ENCODE measurements at places on chromosomes 16 and 17. TPM values are rescaled to one million over a fixed set of nuclear protein-coding genes. Genes with fewer than 3 reads are reported as not detected.

DNA sequence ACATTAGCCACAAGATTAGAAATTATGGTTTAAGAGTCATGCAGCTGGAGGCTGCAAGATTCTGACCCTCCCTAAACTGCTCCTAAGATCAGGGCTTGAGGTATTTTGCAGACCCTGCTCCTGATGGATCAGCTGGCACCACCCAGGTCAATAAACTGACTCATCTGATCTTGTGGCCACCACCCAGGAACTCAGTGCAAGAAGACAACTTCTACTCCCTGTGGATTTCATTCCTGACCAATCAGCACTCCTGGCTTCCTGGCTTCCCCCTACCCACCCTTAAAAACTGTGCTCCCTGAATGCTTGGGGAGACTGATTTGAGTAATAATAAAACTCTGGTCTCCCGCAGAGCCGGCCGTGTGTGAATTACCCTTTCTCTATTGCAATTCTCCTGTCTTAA is 25.0 kb upstream of the MILR1 start:
- DNase-seq: no peak

- peak; percentile 80 for DNase-seq
Observed at GRCh38 chr16:73196670-73197069, 148.7 kb upstream of the ZFHX3 start.

The ABCC6 gene
- 0.44 TPM for total RNA-seq

The SEZ6L2 gene
- total RNA-seq: 0.44 TPM

GRCh38 chr16:50411034-50411433 is 42.2 kb upstream of the BRD7 start:
- DNase-seq: no peak

The XYLT1 gene
- total RNA-seq: 0.20 TPM

DNA sequence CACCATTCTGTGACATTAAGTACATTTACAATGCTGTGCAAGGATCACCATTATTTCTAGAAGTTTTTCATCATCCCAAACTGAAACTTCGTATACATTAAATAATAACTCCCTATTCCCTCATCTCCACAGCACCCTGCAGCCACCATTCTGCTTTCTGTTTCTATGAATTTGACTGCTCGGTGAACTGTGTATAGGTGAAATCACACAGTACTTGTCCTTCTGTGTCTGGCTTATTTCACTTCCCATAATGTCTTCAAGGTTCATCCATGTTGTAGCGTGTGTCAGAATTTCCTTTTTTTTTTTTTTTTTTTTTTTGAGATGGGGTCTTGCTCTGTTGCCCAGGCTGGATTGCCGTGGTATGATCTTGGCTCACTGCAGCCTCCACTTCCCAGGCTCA is 20.4 kb downstream of the RAP1GAP2 start:
- no peak for DNase-seq

GRCh38 chr16:79064256-79064972 is 536.1 kb downstream of the MAF start:
- DNase-seq: no peak

GRCh38 chr17:51005768-51006167 is 114.9 kb downstream of the SPAG9 start:
- peak; percentile 17 for DNase-seq

DNA sequence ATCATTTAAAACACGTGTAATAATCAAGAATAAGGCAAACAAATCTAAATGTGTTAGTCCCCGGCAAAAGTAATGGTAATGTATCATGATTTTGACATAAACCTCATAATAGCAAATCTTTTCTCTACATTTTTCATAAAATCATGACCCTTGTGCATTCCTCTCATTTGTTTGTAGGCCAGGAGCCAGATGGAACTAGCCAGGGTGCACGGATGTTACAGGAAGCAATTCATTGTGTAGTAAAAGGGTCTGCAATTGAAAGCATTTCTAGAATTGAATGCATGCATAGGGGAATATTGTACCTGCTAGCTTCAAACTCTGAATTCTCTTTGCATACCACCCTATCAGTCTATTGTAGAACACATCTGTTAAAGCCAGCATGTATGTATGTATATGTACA is 66.6 kb downstream of the CNTNAP4 start:
- DNase-seq: no peak

DNA sequence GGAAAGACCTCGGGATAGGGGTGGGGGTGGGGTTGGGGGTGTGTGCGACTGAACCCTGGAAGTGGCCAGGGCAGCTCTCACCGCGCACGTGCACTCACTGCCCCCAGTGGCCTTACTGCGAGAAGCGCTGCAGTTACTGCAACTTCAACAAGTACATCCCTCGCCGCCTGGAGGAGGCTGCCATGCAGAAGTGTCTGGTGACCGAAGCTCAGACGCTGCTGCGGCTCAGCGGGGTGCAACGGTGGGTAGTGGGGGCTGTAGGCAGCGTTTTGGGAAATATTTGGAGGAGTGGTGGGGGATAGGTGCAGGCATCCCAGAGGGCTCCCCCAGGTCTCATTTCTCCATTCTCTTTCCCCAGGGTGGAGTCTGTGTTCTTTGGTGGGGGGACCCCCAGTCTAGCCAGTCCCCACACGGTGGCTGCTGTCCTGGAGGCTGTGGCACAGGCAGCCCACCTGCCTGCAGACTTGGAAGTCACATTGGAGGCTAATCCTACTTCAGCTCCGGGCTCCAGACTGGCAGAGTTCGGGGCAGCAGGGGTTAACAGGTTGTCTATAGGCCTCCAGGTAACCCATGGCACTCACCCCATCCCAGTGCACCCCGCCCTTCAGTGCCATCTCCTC is 972 bp downstream of the RSAD1 start:
- DNase-seq: peak; percentile 85

The MLYCD gene
- 3.6 TPM for total RNA-seq

DNA sequence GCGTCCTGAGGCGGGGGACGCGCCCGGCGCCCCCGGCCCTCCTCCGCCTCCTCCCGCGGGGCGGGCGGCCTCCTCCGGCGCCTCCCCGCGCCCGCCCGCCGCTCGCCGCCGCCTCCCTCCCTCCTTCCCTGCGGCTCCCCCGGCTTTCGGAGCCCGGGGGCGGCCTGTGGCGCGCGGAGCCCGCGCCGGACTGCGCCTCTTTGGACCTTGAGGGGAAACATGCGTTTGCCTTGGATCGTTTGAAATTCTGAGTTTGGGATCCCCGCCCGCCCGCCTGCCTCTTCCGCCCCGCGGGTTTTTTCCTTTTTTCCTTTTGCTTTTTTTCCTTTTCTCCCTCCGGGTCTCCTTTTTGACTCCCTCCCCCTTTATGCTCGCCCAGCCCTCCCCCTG is 390 bp downstream of the ZNRF1 start:
- peak; percentile 22 for DNase-seq

GRCh38 chr17:81511804-81512561 is 616 bp downstream of the ACTG1 start:
- no peak for DNase-seq

DNA sequence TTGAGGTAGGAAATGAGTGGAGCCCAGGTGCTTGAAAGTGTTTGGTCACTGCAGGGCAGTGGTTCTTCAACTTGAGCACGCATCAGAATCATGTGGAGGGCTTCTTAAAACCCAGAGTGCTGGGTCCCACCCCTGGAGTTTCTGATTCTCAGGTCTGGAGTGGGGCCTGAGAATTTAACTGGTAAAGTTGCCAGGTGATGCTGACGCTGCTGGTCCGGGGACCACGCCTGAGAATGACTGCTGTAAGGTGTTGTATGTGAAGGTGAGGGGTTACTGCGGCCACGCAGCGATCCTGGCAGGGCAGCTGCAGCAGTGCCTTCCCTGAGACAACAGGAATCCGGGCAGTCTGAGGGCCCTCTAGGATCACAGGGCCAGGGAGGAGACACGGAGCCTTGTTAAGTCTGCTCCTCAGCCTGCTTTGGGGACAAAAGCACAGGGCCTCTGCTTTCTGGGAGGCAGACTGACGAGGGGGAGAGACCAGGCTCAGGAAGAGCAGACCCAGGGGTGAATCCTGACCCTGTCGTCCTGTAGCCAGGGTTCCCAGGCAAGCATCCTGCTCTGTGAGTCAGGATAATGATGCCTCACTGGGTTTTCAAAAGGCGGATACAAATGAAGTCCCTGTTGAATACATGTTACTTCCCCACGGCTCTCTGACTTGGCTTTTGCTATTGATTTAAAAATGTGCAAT is 16.2 kb downstream of the CCDC42 start:
- no peak for DNase-seq

GRCh38 chr17:63304704-63305261 is 141.3 kb downstream of the CYB561 start:
- DNase-seq: no peak

GRCh38 chr16:70429888-70430666 is 8.8 kb downstream of the ST3GAL2 start:
- no peak for DNase-seq

DNA sequence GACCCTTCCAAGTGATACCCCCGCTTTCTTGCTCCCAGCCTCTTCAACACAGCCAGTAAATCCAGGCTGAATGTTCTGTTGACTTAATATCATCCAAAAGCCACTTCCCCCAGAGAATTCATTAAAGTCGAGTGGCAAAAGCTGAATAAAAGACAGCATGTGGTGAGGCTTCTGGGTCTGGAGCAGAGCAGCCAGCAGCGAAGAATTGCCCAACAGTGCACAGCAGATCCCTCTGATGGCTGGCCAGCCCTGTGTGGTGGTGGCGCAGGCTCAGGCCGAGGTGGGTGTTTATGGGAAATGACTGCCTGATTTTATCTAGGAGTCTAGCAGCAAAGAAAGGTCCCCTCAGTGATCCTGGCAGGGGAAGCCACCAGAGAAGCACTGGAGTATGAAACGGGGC is 30.3 kb upstream of the RCVRN start:
- DNase-seq: no peak

DNA sequence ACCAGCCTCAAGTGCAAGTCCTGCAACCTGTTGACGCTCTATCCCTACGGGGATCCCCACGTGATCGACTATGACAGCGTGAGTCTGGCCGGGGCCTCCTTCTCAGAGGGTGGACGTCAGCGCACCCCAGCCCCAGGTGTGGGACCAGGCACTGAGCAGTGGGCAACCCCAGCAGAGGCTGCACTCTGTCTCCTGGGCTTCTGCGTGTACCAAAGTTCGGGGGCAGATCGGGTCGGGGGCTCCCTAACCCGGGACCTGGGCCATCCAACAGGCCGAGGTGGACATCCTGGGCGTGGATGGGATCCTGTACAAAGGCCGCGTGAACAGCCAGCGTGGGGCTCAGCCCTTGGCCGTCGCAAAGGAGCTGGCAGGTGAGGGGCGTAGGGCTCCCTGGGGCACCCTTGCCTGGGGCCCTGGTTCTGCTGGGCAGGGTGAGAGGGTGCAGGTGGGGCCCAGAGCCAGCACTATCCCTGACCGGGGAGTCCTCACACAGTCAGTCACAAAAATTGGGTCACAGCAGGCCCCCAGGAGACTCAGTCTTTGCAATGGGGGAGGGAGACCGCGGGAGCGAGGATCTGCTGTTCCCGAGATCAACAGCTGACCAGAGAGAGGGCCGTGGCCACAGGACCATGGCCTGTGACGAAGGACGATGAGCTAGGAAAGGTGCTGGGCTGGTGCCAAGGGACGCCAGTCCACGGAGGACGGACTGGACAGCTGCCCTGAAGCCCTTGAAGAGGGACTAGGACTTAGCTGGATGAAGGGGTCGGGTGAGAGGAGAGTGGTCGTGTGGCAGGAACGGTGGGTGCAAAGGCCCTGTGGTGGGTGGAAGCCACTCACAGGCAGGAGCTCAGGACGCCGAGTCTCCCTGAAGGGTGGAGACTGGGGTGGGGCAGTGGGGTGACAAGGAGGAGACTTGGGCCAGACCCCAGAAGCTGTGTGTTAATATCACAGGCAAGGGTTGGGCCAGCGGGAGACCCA is 20.0 kb downstream of the UBALD1 start:
- DNase-seq: no peak

GRCh38 chr16:87417528-87417910 is 25.4 kb downstream of the MAP1LC3B start:
- DNase-seq: no peak

DNA sequence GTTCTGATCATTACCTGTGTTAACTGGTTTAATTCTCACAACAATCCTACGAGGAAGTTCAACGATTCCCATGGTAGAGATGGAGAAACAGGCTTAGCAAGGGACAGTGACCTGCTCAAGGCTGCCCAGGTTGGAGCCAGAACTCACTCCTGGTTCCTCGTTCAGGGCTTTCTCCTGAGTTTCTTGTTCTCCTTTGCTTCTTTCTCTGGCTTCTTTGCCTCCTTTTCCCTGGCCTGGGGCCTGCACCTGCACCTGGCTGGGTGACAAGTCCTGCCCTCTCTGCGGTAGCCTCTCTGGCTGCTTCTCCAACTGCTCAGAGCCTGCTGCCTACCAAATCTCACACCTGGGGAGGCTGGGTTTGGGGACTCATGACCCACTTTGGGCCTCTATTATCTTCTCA is 2.8 kb downstream of the CCL22 start:
- no peak for DNase-seq

DNA sequence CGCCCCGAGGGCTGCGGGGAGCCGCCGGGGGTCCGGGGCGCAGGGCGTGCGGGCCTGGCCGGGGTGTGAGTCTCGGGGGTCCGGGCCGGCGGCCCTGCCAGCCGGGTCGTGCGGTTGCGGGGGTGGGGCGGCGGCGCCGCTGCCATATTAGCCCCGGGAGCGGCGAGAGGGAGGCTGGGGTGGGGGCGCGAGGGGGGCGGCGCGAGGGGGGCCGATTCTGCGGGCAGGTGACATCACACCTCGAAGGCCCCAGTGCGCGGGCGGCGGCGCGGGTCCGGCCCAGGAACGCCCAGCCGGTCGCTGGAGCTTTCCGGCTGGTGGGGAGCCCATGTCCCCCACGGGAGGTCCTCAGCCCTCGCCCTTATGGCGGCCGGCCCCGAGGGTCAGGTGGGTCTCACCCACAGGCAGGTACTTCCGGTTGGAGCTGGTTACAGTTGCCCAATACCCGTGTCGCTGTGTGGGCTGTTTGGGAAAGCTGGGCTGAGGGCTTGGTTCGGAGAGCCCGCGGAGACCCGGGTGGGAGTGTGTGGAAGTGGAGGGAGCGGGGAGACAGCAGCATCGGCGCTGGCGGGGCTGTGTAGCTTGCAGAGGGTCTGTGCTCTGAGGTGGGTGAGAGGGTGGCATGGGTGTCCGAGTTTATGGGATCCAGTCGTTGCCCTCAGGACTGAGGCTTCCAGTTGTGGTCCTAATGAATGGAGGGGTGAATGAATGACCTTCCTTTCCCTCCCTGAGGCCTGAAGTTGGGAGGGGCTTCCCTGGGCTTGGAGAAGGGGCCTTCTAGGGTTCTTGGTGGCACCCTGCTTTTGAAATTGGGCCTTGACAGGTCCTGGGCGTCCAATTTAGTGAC is 804 bp downstream of the ATP6V0C start:
- DNase-seq: no peak

The NACA2 gene
- not detected for total RNA-seq

The PLCD3 gene
- total RNA-seq: 12.3 TPM

All from lung microvascular endothelial cell (primary cell).